Activated effector memory CD4-positive, alpha-beta T cell treated with Interleukin-2 at 50 U/mL for 16 hours (primary cell): ENCODE measurements at places on chromosomes 2 and 18.

DNA sequence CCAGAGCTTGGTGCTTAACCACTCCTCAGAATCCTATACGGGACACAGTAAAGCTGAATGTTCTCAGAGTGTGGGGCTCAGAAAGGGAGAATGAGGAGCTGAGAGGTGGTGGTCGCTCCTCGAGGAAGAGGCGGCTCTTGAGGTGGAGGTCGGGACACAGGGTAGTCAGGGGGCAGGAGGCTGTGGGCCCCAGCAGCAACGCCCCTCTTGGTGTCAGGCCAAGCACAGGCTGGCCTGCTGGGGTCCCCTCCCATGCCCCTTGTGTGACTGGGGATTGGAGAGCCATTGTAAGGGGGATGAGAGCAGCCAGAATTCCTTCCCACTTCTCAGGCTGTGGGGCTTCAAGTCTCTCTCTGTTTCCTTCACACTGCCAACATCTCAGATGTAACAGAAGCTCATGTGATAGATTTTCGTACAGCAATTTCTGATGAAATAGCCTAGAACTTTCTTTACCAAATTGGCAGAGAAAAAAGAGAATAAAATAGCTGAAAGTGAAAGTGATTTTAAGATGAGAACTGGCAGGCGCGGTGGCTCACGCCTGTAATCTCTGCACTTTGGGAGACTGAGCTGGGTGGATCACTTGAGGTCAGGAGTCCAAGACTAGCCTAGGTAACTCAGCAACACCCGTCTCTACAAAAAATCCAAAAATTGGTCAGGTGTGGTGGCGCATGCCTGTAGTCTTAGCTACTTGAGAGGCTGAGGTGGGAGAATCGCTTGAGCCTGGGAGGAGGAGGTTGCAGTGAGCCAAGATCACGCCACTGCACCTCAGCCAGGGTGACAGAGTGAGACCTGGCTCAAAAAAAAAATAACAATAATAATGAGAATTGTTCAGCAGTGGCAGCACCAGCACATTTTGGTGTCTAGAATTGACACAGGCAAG, 61.1 kb upstream of the RPL31 start:
- DNase-seq: no peak

DNA sequence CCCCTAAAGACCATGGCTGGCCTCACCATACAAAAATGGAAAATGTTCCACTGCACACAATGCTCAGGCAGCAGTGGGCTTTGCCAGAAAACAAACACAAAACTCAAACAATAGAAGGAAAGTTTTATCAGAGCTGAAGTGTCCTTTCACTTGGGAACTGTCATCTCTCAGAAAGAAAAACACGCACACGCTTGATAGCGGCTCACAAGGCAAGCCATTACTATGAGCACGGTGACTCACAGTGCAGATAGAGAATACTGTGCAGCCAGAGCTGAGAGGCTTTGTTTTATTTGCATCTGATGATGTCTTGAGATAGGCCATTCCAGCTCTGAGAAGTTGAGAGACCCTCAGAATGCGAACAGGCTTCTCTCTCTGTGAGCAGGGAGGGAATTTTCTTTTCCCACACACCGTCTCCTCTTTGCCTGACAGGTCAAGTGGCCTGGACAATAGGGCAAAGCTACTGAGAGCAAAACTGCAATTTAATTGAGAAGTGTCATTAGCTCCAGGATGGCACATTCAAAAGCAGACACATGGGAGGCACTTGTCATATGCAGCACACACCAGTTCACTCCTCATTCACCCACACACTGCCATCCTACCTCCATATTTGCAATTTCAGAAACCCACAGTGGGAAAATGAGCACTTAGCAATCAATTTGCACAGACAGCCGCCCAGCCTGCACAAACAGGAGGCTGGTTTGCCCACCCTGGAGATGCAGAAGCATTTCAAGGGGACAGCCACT, 236.6 kb downstream of the SS18 start:
- DNase-seq: no peak

- no peak for DNase-seq
Measured at GRCh38 chr2:186205254-186205911, 280.7 kb upstream of the ZC3H15 start.

- DNase-seq: no peak
Measured at GRCh38 chr2:241483305-241483704, 25.1 kb downstream of the STK25 start.

GRCh38 chr2:73516033-73516432, 126.2 kb downstream of the NAT8 start:
- no peak for DNase-seq

DNA sequence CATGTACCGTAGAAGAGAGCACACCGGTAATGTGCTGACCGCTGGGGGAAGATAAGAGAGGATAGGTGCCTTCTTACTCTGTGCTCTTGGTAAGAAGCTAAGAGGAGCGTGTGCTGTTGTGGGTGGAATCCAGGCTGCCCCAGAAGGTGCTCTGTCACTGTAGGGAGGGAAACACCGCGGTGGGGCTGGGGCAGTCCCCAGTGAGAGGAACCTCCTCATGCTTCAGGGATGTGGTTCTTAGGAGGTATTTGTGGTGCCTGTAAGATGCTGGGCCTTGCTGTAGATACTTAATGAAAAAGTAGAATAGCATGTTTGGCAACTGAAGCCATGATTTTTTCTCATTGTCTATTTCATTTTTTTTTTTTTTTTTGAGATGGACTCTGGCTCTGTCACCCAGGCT, 1.1 kb downstream of the COLEC11 start:
- no peak for DNase-seq

GRCh38 chr2:190656301-190656700, 7.4 kb downstream of the NAB1 start:
- DNase-seq: no peak

- no peak for DNase-seq
Measured at GRCh38 chr2:98522854-98523253, 78.2 kb downstream of the INPP4A start.
